ENCODE measurements at places on chromosomes 3 and 15. TPM values are rescaled to one million over a fixed set of nuclear protein-coding genes. Genes with fewer than 3 reads are reported as not detected.

DNA sequence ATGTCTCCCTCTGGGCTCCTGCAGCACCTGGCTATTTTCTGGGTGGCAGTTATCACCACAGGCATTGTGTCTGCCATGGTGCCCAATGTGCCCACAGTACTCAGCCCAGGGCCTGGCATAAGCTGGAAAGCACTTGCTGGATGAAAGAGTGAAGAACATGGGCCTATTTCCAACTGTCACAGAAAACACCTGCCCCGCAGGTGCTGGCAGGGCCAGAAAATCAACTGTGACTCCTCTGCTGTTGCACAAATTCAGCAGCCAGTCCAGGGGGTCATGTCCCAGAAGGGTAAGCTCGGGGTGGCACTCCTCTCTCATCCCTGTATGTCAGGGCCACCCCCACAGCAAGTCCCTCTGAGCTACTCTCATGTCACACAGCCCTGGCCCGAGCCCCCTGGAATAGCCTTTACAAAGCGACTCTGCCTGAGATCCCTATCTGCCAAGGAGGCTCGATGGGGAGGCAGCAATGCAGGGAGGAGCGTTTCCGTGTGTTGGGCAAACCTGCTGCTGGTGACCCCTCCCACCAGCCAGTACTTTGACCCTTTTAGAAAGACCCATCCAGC is 16.9 kb downstream of the ITIH3 start:
- no peak for DNase-seq

- peak; percentile 6 for DNase-seq
Measured at GRCh38 chr3:194126790-194127189, 9.2 kb upstream of the HES1 start.

DNA sequence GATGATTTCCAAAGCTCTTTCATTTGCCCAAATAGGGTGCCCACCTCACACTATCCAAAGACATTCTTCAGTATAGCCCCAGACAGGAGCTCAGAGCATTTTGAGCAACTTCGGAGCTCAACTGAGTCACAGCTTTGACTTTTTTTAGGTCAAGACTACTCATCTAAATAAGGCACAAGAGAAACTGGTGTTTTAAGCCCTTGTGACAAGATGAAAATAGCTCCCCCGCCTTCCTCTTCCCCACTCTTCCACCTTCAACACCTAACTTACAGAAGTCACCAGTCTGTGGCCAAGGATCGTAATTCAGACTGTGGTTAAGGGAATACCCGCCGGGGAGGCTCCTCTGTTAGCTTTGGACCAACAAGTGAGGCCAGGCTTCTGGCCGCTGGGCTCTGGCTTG is 60.4 kb upstream of the CA12 start:
- DNase-seq: no peak

DNA sequence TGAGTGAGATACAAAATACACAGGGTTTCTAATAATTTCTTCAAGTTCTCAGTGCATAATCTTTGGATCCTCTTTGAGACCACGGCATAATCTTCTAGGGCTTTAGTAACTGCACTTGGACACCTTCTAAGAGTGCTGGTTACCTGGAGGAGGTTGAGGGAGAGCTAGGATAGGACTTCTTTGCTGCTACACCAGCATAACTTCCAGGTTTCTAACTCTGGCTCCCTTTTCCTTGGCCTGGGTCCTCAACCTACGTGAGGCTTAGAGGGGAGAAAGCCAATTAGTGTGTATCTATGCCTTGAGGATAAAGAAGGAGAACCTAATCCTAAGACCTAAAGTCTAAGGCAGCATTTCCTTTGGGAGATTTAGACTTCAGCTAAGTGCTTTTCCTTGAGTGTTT is 184.8 kb downstream of the LSAMP start:
- DNase-seq: no peak

GRCh38 chr3:150746791-150747590 is 16.0 kb downstream of the SIAH2 start:
- no peak for DNase-seq

GRCh38 chr3:59677747-59678702 is 628.2 kb upstream of the CFAP20DC start:
- DNase-seq: no peak

DNA sequence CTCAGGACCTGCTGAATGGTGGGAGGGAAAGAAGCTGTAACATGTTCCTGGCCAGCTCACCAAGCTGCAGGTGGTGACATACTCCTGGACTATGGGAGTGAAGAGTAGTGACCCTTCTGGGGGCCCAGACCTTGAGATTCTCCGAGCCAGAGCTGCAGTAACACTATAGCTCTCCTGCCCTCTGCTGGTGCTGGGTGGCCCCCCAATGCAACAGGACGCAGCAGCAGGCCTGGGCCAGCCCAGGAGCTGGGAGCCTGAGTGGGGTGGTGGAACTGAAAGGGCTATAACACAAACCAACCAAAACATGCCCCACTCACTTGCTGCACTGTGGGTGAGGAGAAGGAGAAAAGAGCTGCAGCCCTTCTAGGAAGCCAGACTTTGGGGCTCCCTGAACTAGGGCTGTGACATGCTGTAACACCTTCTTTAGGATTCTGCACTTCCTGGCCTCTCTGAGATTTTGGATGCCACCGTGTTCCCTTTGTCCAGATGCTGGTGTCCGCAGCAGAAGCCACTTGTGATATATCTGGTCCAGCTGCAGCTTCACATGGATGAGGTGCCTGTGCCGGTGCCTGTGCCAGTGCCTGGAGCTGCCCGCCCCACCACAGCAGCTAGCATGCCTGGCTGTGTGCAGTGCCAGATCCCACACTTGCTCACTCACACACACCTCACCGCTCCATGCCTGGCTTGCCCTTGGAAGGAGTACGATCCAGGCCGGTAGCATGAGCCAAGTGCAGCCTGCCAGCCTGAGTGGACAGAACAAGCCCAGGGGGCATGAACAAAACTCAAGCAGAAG is 636.8 kb upstream of the KCNMB2 start:
- no peak for DNase-seq

- no peak for DNase-seq
Measured at GRCh38 chr3:102733791-102734563, 299.2 kb downstream of the ZPLD1 start.

DNA sequence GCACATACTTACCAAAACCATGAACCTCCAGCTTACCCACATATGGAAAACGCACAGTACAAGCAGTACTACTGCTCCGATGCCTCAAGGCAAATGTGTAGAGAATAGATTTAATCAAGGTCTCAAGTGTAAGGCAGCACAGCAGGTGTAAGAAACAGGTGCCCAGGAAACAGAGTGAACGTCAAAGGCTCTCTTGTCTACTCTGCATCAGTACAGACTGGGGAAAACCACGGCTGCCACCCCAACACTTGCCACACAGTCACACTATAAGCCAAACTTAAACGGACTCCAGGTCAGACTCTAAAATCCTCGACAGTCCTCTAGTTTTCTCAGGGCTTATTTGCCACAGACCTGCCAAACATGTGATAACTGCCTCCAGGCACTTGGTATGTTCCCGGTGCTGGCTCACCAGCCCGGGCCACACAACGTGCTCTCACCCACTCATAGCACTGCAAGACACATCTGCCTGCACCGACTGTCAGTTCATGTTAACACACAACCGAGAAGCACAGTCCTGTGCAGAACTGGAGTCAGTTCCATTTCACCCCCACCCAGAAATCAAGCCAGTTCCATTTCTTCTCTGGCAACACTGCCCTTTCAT is 30.6 kb downstream of the ABCC5 start:
- DNase-seq: no peak

DNA sequence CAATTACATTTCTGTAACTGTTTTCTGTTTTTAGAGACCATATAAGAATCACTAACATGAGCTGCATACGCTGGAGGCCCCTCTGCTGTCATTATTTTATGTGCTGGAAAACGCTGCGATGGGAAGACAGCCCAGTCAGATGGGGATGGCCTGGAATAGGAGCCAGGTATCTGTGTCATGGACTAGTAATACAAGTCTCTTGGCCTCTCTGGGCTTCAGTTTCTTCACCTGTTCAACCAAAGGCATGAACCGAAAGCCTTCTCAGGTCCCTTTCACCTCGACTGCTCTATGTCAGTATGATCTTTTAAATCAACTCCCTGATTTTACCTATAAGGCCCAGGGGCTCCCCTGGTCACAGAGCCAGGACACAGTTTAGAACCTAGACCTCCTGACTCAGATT is 14.6 kb upstream of the RFTN1 start:
- no peak for DNase-seq

DNA sequence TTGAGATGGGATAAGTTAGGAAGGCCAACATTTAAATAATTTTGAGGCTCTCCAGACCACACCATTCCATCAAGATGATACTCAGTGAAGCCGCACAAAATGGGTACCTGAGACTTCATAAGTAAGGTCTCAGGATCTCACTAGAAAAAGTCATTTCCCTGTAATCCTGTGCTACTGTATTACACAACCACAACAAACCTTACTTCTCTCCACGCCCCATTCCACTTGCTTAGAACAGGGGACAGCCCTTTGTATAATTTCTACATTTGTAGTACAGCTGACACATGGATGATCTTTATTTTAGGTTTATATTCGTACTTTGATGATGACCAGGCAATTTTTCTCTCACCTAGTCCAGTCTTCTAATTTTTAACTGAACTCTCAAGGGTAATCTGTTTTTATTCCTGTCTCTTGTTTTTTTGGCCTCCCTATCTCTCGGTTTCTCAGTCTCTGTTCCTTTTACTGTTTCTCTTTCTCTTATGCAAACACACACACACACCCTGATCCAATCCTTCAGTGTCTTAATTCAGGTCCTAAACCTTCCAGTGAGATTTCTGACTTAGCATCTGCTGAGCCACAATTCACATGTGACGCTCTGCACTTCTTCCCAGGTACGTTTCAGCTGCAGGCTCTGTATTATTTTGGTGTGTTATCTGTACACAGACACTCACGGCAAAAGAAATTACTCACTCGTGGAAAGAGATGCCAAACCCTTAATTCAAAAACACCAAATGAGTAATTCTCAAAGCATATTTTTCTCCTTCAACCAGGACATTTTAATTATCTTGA is 223.2 kb upstream of the THBS1 start:
- no peak for DNase-seq

GRCh38 chr15:44882499-44882968 is 74.0 kb upstream of the TERB2 start:
- DNase-seq: no peak

- no peak for DNase-seq
Measured at GRCh38 chr15:71052356-71052755, 62.9 kb upstream of the THSD4 start.

DNA sequence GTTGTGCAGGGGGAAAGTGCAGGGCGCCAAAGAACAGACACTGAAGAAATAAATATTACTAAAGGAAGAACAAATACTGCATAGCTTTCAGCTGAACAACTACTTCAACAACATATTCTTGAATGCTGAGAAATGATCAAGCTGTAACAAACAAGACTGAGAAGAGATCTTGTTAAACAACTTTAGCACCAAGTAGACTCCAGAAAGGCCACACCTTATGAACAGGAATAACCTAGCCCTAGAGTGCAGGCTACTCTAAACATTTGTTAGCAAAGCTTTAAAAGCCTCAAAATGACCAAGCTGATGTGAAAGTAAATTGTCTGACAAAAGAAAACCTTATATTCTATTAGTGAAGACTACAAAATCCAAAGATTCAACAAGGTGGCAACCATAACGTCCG is 83.2 kb downstream of the POLQ start:
- no peak for DNase-seq

DNA sequence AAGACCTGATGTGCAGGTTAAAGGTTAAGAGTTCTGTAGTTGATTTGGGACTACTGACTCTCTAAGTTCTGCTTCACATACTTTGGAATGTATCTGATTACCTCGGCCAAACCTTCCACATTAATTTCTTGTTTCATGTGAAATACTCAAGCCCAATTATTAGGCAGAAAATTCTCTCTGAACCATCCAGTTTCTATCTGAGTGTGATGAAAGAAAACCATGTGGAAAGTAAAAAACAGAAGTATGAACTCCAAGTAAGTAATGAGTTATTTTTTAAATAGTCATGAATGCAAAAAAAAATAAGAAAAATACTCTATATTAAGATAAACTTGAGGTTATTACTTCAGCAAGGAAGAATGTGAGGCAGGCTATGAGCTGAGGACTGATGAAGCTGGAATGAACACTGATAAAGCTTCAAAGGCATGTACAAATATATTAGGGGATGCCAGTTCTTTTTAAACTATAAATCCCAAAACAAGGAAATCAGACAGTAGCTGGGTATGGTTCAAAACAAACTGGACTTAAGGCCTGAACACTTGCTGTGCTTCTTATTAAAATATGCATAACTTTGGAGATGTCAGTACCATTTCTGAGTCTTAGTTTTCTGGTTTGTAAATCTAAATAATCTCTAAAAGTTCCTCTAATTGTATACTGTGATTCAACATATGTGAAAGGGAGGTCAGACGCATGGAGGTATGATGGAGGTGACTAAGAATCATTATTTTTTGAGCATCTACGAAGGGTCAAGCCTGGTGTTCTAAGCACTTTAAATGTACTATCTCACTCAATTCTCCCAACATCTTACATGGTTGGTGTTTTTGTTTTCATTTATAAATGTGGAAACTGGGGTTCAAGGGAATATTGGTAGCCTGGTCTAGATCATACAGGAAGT is 59.6 kb downstream of the COL6A6 start:
- DNase-seq: no peak

DNA sequence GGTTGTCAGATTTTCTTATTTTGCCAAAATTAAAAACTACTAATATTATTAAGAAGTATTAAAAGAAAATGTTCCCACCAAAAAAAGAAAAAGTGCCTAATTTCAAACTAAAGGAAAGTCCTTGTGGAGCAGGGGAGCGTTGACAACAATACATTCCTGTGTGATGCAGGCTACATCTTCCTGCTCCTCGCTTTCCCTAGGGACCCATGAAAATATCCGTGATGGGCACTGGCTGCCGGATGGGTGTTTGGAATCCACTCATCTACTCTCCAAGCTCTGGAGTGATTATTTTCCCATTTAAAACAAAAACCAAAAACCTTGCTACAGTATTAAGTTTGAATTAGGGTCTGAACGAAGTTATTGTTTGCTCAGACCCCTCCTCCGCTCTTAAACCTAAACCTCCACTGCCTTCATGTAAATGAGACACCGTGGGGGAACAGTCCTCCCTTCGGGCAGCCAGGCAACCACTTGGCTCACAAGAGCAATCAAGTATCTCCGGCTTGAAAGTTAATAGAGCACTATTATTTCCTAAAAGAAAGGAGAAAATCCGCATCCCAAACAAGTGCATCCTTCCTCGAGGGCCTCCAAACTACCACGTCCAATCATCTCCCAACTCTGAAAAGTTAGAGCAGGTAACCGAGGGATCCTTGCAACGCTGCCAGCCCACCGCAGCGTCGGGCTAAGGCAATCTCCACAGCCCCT is 1.5 kb downstream of the ITGB5 start:
- DNase-seq: peak; percentile 61

- peak; percentile 87 for DNase-seq
Measured at GRCh38 chr15:63348392-63348791, 33.3 kb downstream of the CA12 start.

The SHC4 gene
- total RNA-seq: 9.7 TPM

The PIERCE2 gene
- 1.8 TPM for total RNA-seq

The SH2D7 gene
- total RNA-seq: not detected

The CAPN3 gene
- 7.6 TPM for total RNA-seq

The AHSG gene
- not detected for total RNA-seq

The MGA gene
- total RNA-seq: 33.5 TPM

The CCRL2 gene
- 2.4 TPM for total RNA-seq

The CFAP20DC gene
- total RNA-seq: not detected
